Right ventricle myocardium superior (tissue), 1 donor: ENCODE measurements at places on chromosomes 3 and 15.

- DNase-seq: no peak
Measured at GRCh38 chr15:93341164-93341563, 252.2 kb upstream of the RGMA start.

DNA sequence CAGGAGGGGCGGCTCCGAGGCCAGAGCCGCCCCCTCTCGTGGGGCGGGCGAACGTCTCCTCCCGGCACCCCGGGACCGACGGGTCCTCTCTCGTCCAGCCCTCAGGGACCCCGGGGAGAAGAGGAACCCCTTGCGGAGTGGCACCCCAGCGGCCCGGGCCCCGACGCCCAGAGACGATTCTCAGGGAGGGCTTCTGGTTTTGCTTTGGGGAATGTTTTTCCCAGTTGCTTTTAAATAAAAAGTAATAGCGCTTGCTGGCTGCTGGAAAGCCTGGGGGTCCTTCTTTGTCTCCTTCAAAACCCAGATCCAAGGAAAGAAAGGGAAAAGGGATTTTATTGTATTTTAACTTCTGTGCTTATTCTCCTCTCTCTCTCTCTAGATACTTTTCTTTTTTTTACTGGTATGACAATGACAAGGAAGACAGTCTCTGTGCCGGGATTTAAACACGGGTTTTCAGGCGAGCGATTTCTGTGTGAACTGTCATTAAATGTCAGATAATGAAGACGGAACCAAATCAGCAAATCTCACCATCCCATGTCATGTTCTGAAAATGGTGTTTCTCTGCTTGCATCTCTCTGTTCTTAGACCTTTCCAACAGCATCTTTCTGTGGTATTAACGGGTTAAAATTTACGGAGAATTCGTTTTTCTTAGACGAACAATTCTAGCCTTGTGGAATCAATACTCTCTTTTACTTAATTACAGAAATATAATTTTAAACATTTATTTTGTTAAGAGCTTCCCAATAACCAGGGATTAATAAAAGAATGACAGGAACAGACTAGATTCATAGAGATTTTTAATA lies 530 bp upstream of the PCOLCE2 start:
- DNase-seq: no peak

DNA sequence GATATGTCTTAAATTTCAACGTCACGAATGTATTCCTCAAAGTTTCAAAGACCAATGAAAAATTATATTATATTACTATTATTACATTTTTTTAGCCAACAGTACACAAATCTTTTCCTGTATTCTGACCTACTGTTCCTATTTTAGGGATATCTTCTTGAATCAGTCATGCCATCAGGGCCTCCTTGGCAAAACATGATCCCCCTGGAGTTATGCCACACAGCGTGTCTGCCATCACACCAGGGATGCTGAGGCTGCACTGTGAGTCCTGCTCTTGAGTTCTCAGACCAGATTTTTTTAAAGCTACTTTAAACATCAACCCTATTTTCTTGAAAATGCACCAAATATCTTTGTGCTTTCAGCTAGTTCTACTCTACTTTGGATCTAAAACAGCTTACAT lies 425.9 kb upstream of the ZNF385D start:
- DNase-seq: no peak

- DNase-seq: no peak
Measured at GRCh38 chr15:85592148-85592547, 202.6 kb downstream of the KLHL25 start.
